ENCODE measurements at places on chromosomes 12 and 14.
A peak's percentile ranks its signal among the peaks of the same experiment; 100 is the strongest.

DNA sequence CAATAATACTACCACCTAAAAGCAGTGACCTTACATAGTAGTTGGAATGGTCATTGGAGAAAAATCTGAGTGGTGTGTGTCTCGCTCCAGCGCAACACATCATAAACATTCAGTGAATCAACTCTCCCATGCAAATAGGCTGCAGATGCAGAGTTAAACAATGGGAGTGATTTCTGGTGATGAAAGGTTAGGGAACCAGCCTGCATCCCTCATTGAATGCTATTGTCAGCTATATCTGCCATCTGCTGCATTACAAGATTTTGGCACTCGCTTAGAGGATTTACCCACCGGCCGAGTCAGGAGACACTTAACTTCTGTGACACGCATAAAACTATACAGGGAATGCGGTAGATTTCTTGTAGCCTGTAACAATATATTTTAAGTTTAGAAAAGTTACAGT, 900.9 kb downstream of the FLRT2 start:
- no peak for DNase-seq

DNA sequence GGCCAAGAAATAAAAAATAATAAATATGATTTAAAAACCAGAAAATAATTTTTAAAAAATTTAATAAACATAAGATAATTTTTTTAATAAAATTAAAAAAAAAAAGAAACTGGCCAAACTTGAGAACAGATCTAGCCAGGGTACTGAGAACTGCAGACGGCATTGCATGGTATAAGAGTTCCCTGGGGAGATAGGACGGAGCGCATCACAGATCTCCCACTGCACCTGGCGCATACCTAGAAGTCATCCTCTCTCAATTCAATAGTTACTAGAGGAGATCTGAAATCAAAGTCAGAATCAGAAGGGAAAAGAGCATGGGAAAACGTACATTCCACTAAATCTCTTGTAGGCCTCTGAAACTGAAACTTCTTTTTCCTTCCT, 58.9 kb upstream of the BCL2L14 start:
- no peak for DNase-seq

GRCh38 chr12:84998341-84998740, 37.7 kb downstream of the TSPAN19 start:
- DNase-seq, result no peak

- no peak for DNase-seq
Observed at GRCh38 chr14:68881396-68881795, 88.5 kb upstream of the ZFP36L1 start.

DNA sequence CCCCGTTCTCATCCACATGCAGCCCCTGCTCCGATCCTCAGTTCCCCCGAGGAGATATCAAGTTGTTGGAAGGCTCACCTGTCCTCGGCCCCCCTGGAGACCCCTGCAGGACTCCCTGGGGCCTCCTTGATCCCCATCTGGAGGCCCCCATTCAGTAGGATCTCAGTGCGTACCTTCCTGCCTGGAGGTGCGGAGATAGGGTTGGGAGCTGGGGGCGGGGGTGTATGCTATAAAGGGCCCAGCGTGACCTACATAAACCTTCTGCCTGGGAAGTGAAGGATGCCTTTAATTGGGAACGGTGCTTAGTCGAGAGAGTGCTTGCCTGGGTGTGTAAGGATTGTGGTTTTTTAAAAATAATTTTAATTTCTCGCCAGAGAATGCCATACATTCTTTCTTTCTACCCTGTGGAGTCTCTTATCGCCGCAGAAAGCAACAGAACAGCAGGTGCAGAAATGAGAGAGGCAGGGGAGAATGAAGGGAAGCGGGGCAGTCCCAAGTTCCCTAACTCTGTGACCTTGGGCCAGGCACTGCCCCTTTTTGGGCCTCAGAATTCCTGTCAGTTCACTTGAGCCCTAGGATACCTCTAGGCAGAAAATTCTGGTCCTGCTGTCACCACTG, 153.7 kb downstream of the TSPAN9 start:
- DNase-seq, result no peak

- no peak for DNase-seq
Observed at GRCh38 chr12:48807981-48808380, 10.3 kb upstream of the CACNB3 start.

DNA sequence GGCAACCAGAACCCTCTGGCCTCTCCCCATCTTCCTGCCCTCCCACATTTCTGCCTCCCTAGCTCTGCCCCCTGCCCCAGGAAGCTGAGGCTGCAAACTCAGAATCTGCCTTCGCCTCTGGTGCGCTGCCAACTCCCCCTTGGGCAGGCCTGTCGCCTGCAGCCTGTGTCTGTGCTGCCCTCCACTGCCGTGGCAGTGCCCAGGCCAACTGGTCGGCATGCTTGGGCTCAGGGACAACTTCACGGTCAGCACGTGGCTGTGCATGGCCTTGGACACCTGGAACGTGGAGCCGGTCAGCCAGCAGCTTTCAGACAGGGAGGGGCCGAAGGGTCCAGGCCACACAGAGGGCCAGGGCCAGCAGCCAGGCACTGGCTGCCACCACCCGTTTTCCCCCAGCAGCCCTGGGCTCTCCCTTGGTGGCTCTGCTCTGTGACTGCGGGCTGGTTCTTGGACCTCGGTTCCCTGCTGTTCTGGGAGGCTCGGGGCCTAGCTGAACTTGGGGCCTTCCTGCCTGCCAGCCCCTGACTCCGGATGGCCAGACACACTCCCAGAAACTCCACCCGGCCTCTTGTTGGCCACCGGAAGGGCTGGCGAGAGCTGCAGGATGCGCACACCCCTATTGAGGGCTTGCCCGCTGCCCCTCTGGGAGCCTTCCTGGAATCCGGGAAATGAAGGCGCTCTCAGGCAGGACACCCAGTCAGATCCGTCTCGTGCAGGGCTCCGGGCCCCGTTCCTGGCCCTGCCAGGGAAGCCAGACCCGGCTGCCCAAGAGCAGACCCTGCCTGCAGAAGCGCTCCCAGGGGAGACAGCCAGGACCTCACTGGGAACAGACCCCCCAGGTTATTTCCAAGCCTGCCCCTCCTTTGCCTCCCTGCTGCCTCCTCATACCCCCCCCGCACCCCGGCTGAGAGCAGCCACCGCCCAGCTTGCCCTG, 34.2 kb upstream of the PPP1R13B start:
- no peak for DNase-seq

DNA sequence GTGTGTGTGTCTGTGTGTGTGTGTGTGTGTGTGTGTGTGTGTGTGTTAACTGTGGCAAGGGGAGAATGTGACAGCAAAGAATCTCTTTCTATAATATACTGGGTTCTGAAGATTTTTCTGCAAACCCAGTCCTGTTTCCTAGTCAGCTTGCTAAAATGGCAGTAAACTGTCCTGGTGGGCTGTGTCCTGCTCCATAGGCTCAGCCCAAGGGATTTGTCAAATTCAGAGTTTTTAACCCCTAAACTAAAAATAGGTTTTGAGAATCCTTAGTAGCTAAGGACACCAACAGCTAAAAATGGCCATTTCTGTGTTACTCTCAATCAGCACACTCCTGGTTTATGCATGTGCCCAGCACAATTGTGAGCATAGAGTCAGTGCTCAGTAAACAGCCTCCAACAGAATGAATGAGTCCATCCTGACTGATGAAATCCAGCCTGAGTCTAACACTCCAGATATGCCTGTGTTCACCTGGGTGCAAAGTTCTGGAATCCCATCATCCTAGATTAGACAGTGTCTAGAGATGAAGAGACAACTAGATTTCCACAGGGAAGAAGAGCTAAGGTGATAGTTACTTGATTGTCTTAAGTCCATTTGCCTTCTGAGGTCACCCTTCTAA, 192.6 kb downstream of the TTC6 start:
- DNase-seq, result no peak

GRCh38 chr12:65430571-65431306, 152.3 kb downstream of the MSRB3 start:
- DNase-seq, result peak; percentile 76

DNA sequence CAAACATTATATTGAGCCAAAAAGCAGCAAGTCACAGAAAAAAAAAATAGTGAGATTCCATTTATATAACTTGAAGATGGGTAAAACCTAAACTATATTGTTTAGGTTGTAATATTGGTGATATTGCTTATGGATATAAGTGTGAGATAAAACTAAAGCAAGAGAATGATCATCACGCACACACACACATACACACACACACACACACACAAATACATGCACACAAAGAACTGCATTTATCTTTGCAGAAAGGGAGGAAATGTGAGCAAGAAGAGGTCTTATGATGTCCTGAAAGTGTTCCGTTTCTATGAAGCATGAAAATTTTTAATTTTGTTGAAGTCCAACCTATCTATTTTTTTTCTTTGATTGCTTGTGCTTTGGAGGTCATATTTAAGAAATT, 16.4 kb upstream of the AMN1 start:
- no peak for DNase-seq

DNA sequence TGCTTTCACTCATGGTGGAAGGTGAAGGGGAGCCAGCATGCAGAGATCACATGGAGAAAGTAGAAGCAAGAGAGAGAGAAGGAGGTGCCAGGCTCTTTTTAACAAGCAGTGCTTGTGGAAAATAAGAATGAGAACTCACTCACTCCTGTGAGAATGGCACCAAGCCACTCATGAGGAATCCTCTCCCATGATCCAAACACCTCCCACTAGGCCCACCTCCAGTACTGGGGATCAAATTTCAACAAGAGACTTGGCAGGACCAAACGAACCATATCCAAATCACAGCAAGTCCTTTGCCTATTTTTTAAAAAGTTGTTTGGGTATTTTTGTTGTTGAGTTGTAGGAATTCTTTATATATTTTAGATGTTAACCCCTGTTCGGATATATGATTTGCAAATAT, 245.9 kb upstream of the ARID2 start:
- peak; percentile 29 for DNase-seq

DNA sequence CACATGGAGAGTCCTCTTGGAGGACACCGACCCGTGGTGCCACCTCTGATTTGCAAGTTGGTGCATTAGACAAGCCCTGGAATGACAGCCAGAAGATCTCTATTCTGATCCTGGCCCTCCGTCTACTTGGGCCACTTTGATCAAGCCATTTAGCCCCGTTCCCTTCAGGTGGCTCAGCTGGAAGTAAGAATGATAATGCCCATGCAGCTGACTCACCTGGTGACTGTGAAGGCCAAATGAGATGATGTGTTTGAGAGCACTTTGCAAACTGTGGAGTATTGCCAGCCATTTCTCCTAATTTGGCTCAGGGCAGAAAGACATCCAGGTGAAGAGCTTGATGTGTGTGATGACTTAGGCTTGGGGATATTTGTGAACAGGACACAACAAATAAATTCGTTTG, 165.9 kb downstream of the ETV6 start:
- DNase-seq, result no peak

DNA sequence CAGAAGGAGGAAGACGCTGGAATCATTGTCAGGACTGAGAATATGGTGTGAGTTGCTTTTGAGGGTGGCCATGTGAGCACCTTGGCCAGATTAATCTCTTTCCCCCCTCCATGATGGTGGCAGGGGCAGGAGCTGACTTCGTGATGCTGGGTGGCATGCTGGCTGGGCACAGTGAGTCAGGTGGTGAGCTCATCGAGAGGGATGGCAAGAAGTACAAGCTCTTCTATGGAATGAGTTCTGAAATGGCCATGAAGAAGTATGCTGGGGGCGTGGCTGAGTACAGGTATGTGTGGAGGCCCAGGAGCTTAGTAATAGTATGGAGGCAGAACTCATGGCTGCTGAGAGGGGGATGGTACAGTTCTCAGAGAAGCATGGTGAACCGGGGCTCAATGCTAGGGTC, 4.3 kb downstream of the TINF2 start:
- DNase-seq, result no peak

DNA sequence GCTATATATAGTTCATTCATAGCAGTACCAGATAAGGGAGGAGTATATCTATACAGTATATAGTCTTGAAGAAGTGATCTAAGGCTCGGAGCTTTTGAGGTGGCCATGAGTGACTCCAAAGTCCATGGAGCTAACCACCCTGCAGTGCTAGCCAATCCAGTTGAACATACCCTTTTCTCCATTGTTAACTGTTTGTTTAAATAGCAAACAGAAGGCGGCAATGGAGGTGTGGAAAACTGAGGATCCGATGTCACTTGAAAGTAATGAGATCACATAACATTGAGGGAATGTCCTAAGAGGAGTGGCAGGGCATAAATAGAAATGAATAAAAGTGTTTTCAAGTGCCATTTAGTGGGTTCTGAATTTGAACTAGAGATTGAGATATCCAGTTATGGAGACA, 12.4 kb upstream of the SNAPC1 start:
- DNase-seq, result no peak

GRCh38 chr14:100547633-100548294, 39.5 kb downstream of the BEGAIN start:
- DNase-seq, result peak; percentile 68

DNA sequence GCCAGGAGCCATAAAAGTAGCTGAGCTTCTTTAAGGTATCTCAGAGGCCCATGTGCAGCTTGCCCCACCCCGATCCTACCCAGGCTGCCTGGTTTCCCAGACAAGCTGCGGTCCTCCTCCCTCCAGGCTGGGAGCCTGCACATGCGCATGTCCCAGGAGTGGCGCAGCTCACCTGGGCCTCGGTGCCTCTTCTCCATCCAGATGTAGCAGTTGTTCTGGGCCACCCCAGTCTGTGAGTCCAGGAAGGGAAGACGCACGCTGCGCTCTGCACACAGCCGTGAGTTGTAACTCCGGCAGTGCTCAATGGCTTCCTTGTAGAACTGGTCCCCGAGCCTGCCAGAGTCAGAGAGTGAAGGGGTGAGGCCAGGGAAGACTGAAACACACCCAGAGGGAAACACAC, 122.3 kb downstream of the DPF3 start:
- no peak for DNase-seq
